Caki2 (cell line): ENCODE measurements at places on chromosomes 6 and 20. TPM values are rescaled to one million over a fixed set of nuclear protein-coding genes. Genes with fewer than 3 reads are reported as not detected.

- no peak for DNase-seq
Observed at GRCh38 chr20:24994186-24994465, 1.6 kb upstream of the APMAP start.

- no peak for DNase-seq
Observed at GRCh38 chr6:103895136-103895535, 964.6 kb downstream of the HACE1 start.

GRCh38 chr6:109795994-109796555 lies 105.0 kb downstream of the FIG4 start:
- DNase-seq, result no peak

DNA sequence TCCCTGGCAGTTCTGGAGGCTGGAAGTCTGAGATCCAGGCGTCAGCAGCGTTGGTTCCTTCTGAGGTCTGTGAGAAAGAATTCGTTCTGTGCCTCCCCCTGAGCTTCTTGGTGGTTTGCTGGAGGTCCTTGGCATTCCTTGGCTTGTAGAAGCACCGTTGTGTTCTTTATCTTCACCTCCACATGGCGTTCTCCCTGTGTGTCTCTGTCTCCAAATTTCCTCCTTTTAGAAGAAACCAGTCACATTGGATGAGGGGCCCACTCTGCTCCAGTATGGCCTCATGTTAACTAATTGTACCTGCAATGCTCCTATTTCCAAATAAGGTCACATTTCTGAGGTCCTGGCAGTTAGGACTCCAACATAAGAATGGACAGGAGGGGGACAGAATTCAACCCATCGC lies 73.0 kb upstream of the BACH2 start:
- no peak for DNase-seq

GRCh38 chr6:47056832-47057231 lies 14.7 kb upstream of the ADGRF1 start:
- no peak for DNase-seq

- DNase-seq, result no peak
Observed at GRCh38 chr20:47205577-47206123, 150.8 kb downstream of the ZMYND8 start.

GRCh38 chr6:112007254-112007653 lies 46.6 kb upstream of the CCN6 start:
- no peak for DNase-seq

GRCh38 chr6:85464722-85465150 lies 14.9 kb downstream of the NT5E start:
- peak; percentile 72 for DNase-seq

DNA sequence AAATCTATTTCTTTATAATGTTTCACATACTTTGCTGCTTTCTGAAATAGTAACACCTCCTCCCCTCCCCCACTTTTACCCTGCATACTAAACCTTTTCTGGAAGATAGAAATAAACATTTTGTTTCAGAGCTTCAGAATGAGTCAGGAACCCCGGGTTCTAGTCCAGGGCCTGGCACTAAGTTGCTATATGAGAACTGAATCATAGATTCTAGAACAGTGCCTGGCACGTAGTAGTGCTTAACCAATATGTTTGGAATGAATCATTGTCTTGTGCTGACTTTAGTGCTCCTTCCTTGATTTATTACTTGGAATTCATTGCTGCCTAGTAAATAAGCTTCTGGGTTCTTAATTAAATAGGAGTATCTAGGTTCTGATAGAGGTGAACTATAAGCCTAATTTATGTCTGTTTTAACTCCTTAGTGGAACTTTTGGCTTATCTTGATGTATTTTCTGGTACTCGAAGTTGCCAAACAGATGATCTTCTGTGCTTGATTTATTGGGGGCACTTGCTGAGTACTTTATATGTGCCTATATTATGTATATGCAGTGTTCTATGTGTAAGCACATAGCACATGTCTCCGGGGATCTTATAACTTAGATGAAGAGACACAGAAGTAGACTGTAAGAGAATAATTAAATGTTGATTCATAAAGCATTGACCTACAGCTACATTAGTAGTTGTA lies 18.6 kb downstream of the TAB2 start:
- DNase-seq, result no peak

GRCh38 chr20:16946097-16946496 lies 197.9 kb downstream of the OTOR start:
- no peak for DNase-seq

DNA sequence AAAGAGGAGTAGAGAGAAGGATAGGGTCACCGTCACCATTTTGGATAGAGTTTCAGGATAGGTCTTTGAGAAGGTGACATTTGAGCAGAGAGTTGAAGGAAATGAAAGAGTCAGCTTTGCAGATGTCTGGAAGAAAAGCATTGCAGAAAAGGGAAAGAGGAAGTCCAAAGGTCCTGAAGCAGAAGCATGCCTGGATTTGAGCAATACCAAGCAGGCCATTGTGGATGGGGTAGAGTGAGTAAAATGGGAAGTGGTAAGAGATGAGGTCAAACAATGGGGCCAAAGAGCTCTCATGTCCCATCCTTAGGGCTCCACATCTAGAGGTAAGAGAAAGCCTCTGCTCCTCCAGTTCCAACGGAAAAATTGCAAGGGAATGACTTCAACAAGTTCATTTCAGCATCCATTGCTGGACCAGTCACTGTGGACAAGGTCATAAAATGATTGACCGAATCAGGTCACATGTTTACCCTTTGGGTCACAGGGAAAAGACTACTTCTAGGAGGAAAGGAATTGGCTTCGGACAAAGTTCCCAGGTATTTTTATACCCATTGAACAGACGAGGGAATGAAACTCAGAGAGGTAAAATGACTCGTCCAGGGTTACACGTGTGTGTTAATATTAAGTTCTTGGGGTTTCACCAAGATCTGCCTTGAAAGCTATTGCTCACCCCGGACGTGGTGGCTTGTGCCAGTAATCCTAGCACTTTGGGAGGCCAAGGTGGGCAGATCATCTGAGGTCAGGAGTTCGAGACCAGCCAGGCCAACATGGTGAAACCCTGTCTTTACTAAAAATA lies 6.6 kb upstream of the SAMHD1 start:
- DNase-seq, result no peak

GRCh38 chr20:329851-330232 lies 4.5 kb downstream of the SOX12 start:
- no peak for DNase-seq

DNA sequence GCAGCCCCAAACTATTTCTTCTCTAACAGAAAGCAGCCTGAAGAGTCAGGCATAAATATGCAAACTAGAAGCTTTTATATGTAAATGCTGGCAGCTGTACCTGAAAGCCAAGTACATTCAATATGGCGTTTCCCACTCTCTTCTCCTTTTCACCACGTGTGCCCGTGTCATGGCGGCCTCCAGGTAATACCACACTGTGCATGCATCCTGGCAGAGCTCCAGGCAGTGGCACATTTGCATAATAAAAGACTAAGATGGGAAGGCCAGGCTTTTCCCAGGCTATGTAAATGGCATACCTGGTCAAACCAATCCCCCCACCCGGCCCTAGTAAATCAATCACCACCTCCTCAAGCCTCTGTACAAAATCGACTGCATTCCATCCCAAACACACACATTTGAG lies 120.6 kb downstream of the MMUT start:
- DNase-seq, result no peak

- no peak for DNase-seq
Observed at GRCh38 chr20:5882166-5882565, 68.2 kb downstream of the TRMT6 start.

- DNase-seq, result no peak
Observed at GRCh38 chr6:119830494-119831295, 481.1 kb upstream of the MAN1A1 start.

- no peak for DNase-seq
Observed at GRCh38 chr20:24109008-24109407, 120.4 kb upstream of the GGTLC1 start.

DNA sequence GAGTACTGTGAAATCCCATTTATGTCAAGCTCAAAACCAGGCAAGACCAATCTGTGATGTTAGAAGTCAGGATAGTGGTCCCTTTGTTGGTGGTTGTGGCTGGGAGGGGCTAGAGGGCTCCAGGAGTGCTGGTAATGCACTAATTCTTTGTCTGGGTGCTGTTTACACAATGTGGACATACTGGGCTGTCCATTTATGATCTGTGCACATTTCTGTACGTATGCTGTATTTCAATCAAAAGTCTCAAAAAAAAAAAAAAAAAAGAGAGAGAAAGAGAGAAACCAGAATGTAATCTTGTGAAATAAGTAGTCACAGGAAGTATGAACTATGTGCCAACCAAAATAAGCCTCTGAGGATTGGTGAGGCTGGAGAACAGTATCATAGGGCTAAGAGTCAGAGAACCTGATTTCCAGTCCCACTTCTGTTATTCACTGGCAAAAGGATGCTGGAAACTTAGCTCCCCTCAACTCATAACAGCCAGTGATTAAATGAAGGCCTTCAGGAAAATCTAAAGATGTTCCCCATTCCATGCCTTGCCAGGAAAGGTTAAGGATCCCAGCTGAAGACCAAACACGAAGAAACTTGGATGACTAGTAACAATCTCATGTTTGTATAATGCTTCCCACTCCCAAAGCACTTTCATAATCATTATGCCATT lies 19.6 kb upstream of the TRAM2 start:
- no peak for DNase-seq

- DNase-seq, result no peak
Observed at GRCh38 chr6:474453-475185, 83.1 kb downstream of the IRF4 start.

EGFL8 gene
- total RNA-seq, result 1.5 and 3.6 TPM in 2 replicates

TSBP1 gene
- not detected in 2 replicates for total RNA-seq

PPIL6 gene
- total RNA-seq, result 3.5 and 13.2 TPM in 2 replicates

PRR18 gene
- not detected in 2 replicates for total RNA-seq

EEF1A2 gene
- 249 and 281 TPM in 2 replicates for total RNA-seq

PRPH2 gene
- total RNA-seq, result not detected in 2 replicates

TULP4 gene
- total RNA-seq, result 23.0 and 36.0 TPM in 2 replicates

RAB44 gene
- total RNA-seq, result not detected in 2 replicates

SLC17A1 gene
- total RNA-seq, result 0.24 and 0.64 TPM in 2 replicates
